ENCODE measurements at places on chromosomes 5 and 9.

GRCh38 chr9:77531400-77531799, 116.7 kb downstream of the GNA14 start:
- DNase-seq: no peak

DNA sequence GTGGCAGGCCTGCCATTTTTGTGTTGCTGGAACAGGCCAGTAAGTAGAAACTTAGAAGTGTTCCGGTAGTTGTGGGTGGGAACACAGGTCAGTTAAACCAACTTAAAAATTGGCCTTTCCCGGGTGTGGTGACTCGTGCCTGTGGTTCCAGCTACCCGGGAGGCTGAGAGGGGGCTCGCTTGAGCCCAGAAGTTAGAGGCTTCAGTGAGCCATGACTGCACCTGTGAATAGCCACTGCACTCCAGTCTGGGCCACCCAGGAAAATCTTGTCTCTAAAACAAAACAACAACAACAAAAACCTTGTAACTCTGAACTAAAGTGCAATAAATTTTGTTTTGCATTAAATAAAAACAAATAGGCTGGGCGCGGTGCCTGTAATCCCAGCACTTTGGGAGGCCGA, 1.4 kb upstream of the NHP2 start:
- no peak for DNase-seq

GRCh38 chr5:67651180-67651579, 454.6 kb upstream of the CD180 start:
- DNase-seq: no peak

GRCh38 chr9:108704156-108704852, 151.5 kb downstream of the ACTL7B start:
- DNase-seq: no peak

DNA sequence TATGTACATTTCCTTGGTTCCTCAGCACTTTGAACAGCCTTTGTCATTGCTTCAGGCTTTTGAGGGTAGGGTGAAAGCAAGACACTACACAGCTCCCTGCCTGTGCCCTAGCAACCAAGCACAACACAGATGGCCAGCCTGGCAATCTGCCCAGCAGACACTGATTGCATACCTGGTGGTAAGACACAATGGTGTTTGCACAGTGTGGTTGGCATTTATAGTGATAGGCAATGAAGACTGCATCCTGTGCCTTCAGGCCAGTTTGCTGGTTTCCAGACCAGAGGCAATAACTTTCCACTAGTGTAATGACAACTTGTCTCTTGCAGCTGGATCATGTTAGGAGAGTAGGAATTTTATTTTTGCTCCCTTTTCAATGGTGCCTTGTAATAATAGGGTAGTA, 144.5 kb upstream of the TNC start:
- peak; percentile 98 for DNase-seq

GRCh38 chr9:124384846-124385245, 30.4 kb downstream of the PSMB7 start:
- no peak for DNase-seq

- DNase-seq: peak; percentile 90
Measured at GRCh38 chr9:125794708-125795107, 47.5 kb downstream of the PBX3 start.

- DNase-seq: no peak
Measured at GRCh38 chr9:26346942-26347477, 545.6 kb downstream of the CAAP1 start.

GRCh38 chr5:80037366-80037765, 2.2 kb downstream of the THBS4 start:
- DNase-seq: no peak

GRCh38 chr9:90880669-90881068, 79.0 kb downstream of the SYK start:
- DNase-seq: no peak

DNA sequence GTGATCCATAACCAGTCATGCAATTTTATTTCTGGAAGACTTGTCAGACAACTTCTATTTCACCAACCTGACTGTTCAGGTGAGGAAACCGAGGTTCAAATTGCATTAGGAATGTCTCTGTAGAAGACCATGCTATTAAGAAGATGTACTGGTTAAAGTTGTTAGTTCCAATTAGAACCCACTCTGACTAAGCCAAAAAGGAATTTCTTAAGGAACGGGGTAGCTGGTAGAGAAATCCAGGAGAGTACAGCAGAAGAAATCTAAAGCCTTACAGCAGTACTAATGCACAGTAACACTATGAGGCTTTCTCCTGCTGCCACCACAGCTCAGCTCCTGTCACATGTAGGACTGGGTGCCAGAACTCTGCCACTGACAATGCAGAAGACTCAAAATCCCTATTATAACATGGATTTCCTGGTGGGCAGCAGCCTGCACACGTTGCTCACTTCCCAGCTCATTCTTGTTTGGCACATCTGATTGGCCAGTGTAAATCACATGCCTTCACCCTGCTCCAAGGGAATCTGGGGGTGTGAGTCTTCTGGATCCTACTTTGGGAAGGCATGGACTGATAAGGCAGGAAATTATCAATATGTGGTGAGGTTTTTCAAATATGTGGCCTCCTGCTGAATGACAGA, 37.1 kb downstream of the CAST start:
- DNase-seq: no peak

GRCh38 chr5:119287547-119288111, 68.2 kb upstream of the TNFAIP8 start:
- DNase-seq: no peak

GRCh38 chr5:110548171-110548570, 178.3 kb downstream of the TMEM232 start:
- DNase-seq: no peak

DNA sequence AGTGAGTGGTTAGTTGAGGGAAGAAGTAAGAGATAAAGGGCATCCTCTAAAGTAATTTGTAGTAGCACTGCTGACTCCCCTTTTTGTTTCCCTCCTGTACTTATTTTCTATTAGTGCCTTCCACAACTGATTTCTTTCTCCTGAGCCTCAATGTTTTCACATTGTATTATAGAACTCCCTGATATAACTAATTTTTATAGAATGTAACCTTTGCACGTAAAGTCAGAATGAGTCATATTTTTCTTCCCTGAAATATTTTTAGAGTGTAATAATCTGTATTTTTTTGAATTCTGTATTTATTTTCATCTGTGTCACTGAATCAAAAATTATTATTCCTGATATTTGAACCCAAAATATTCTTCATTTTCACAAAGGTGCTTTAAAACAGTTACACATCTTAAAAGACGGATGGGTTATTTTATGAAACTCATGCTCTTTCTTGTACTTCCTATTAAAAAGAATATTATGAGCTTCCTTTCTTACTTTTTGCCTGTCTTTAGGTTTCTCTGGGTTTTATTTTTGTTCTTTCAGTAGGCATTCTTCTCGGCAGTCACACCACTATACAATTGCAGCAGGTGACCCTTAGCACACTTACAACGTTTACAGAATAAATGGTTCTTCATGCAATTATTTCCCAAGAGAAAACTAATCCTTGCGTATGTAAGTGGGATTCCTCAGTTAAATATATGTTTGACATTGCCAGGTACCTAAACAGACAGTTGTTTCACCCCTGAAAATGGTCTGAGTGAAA, 30.5 kb upstream of the DMRTA1 start:
- DNase-seq: no peak

- no peak for DNase-seq
Measured at GRCh38 chr9:89637787-89638186, 33.0 kb downstream of the GADD45G start.

- DNase-seq: peak; percentile 56
Measured at GRCh38 chr5:36728697-36729543, 122.5 kb downstream of the SLC1A3 start.

DNA sequence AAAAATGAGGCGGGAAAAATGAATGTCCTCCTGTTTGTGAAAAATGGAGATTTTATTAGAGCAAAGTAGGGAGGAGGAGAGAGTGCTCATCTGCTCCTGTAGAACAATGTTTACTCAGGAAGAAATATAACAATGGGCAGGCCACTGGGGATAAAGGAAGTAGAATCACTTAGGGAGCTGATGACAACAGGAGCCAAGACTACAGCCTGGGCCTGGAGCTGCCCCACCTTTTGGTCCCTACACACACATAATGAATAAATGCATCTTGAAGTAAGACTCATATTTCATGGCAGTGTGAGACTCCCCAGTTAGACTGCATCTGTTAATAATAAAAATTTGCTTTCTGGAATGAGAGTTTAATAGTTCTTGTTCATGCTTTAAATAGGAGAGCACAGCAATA, 1939.8 kb downstream of the EFNA5 start:
- DNase-seq: no peak

GRCh38 chr5:127563136-127563535, 45.7 kb downstream of the PRRC1 start:
- DNase-seq: no peak

DNA sequence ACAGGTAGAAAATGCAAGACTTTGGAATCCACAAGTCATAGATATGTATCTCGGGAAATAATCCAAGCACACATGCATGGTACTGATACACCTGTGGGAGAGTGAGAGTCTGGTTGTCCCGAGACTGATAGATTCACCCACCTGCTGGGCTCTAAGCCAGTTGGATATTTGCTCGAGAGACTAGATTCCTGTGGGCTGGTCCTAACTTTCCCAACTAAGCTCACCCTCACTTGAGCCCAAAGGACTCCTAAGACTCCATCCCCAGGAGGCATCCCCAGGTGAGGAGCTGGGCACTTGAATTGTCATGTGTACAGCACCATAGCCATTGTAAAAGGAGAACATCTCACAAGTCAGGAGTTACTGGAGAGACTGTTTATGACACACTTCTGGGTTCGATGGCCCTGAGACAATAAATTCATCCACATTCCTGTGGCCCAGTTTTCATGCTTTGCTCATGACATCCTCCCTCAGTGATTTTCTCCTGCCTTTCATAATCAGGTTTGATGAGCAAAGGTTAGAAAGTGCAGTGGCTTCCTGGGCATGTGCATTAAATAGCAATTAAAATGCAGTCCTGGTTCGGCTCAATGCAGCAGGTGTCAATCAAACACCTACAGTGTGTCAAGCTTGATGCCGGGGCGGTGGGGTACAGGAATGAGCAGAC, 18.1 kb downstream of the SLC1A1 start:
- DNase-seq: no peak

- no peak for DNase-seq
Measured at GRCh38 chr9:34522091-34522887, 501 bp downstream of the ENHO start.

GRCh38 chr9:98019098-98019497, 36.0 kb downstream of the ANP32B start:
- DNase-seq: no peak

DNA sequence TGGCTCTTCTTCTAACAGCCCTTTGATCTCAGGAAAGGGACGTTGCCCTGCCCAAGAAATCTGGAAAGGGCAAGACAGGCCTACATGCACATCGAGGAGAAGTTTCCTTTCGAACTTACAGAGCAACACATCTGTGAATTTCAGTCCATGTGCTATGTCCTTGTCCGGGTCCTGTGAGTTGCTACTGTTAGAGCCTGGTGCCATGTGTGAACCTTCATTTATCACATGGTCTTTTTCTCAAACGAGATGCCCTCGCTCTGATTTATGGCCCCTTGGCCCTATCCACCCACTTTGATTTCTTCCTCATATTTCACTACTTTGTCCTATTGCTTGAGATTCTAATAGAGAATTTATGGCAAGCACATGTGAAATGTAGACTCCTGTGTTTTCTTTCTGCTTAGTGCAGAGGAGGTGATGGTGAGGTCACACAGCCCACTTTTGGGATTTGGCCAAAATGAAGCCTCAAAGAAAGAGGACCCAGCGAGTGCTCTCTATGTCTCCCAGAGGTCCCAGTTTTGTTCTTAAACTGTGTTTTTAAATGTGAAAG, 153.1 kb downstream of the SNCAIP start:
- DNase-seq: no peak

DNA sequence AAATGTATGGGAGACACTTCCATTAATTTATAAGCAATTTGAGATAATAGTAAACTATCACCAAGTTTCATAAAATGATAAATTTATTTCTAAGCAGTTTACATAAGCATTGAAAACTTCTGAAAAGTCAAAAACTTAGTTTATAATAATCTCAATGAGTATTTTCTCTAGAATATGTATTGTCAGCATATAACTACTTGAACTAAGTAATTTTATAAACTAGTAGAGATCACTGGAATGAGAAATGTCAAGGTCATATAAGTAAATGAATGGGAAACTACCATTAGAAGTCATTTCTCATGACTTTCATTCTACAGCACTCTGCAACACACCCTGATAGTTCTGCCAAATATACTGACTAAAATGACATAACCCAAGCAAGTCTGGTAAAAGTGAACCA, 3.4 kb downstream of the TBCA start:
- no peak for DNase-seq

DNA sequence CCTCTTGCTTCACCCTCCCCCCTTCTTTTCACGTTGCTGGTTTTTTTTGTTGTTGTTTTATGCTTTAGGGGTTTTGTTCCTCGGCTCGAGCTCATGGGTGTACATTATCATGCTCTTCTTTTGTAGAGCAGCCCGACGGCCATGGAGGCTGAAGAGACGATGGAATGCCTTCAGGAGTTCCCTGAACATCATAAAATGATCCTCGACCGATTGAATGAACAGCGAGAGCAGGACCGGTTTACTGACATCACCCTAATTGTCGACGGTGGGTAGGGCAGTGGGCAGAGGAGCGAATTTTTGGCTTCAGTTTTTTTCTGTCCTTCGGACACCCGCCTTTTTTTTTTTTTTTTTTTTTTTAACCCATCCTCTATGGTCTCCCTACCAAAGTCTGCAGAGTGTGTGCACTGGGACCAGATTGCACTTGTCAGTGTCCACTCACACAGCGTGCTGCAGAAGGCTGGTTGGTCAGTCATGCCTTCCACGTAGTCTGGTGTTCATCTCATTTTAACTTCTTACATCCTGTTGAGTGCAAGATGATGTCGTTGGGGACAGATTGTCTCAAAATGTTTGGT, 1.3 kb downstream of the ZNF131 start:
- no peak for DNase-seq

GRCh38 chr5:180641566-180641900, 7.9 kb downstream of the FLT4 start:
- no peak for DNase-seq

DNA sequence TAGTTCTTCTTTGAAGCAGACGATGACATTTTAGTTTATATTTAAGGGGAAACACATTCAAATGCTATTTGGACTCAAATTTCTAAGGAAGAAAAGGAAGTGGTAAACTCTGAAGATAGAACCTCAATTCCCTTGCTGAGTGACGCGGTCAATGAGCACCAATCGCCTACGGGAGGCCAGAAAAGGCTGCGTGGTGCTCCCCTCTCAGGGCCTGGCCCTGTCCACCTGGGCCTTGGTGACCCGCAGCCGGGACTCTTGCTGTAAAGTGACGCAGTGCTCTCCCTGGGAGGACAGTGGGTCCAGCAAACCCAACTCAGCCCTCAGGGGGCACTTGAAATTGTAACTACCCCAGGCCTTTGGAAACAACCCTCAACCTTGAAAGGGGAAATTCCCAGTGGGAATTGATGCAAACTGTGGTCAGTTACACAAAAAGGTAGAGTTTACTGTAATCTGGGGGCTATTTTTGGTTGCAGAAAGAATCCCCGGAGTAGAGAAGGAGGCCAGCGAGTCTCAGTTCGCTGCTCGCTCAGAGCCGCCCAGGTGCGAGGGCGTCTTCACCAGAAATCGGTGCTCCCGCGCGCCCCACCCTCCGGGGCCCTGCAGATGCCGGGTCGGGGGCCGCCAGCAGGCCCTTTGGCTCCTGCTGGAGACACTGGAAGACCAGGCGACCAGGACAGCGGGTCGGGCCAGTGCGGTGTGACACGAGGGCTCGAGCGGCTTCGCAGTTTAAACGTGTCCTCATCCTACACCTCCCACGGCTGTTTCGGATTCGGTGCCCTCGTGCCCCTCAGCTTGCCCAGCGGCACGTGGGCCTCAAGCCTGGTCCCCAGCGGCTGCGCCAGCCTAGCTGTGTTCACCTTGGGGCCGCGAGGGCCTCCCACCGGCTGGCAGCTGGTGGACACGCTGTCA, 1.4 kb upstream of the ANKRD33B start:
- DNase-seq: no peak

GRCh38 chr9:108953983-108954574, 19.9 kb downstream of the ABITRAM start:
- DNase-seq: peak; percentile 28
